Stimulated activated CD8-positive, alpha-beta memory T cell treated with anti-CD3 and anti-CD28 coated beads, Interleukin-2, amount 100 ng/mL, for 1 hour (primary cell): ENCODE measurements at places on chromosomes 2 and 18.

DNA sequence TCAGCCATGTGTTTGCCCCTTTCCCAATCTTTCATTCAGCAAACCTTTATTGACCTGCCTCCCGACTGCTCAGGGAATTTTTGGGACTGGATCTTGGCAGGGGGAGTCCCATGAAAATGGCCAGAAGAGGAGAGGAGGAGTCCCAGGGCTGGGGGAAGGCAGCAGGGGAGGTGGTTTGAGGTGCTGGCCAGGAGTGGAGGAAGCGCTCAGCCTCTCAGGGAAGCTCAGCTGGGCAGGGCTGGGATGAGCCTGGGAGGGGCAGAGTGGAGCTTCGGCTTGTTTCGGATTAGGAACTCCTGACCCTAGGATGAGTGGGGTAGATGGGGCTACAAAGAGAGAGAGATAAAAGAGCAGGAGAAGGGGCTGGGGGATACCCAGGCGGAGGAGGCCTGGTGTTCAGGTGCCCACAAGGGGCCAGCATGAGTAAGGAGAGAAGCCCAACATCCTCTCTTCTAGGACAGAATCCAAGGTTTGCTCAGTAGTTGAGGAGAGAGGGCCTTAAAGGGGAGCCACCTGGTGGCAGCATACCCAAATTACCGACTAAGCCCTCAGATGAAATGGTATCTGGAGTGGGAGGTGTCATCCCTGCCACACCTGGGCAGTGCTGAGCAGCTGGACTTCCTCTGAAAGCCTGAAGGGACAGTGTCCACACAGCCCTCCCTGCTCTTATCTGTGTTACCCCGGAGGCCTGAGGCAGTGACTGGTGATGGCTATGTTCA lies 91.1 kb downstream of the INHBB start:
- DNase-seq = no peak

- DNase-seq = no peak
These were observed 88.4 kb downstream of the LYPD1 start for GRCh38 chr2:132581591-132581990.

DNA sequence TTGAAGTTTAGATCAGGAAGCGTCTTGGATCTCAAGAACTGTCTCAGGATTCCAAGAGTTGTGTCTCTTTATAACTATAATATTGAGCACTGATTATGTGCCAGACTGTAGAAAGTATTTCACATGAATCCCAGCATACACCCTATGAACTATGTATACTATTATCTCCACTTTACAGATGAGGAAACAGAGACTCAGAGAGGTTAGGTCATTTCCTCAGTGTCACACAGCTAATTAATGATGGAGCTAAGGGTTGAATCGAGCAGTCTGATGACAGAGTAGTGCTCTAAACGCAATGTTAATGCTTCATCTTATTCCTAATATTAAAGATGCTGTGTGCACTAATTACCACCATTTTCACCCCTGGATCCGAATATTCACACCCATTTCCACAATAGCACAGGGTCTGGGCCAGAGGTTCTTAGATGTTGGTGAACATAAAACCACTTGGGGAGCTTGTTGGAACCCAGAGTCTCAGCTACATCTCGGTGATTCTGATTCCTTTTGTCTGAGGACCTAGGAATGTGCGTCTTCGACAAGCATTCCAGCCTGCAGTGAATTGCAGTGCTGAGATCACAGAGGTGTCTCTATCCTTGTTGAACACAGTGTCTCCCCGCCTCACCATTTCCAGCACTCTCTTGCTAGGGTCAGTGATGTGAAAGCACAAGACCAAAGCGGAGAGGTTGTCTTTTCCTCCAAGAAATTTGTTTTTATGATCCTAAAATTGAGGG lies 213.8 kb downstream of the SP3 start:
- DNase-seq = no peak

DNA sequence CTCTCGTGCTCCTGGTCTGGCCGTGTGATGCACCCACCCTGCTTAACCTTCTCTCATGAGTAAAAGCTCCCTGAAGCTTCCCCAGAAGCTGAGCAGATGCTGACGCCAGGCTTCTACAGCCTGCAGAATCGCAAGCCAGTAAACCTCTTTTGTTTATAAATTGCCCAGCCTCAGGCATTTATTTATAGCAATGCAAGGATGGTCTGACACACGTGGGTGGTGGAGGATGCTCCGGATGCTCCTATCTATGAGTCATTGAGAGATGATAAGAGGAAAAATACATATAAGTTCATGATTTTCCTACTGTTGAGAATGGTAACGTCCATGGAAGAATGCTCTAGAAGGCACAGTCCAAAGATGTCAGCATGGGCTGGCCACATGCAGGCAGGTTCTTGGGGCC lies 8.6 kb upstream of the ST6GAL2 start:
- no peak for DNase-seq

DNA sequence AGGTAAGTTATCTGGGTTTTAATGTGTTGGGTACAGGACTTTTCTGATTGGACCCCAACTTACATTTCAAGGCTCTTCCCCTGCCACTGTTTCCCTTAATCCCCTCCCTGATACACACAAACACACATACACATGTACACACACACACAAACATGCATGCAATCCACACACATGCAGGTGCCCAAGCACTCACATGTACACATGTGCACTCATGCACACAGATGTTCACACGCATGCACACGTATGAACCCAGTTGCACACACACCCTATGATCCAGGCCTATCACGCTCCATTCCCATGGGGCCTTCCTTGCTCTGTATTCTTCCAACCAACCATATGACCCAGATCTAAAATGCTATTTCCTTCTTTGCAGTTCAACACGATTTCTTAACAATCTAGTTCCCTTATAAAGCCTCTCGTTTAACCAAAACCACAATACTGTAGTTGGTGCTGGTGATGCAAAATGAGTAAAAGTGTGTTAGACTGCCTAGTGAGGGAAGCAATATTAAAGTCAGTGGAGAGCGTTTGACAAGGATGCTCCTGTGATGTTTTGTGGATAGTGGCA lies 11.1 kb downstream of the SERPINB8 start:
- DNase-seq = no peak
